ENCODE measurements at places on chromosomes 2 and 18.
A peak's percentile ranks its signal among the peaks of the same experiment; 100 is the strongest.

DNA sequence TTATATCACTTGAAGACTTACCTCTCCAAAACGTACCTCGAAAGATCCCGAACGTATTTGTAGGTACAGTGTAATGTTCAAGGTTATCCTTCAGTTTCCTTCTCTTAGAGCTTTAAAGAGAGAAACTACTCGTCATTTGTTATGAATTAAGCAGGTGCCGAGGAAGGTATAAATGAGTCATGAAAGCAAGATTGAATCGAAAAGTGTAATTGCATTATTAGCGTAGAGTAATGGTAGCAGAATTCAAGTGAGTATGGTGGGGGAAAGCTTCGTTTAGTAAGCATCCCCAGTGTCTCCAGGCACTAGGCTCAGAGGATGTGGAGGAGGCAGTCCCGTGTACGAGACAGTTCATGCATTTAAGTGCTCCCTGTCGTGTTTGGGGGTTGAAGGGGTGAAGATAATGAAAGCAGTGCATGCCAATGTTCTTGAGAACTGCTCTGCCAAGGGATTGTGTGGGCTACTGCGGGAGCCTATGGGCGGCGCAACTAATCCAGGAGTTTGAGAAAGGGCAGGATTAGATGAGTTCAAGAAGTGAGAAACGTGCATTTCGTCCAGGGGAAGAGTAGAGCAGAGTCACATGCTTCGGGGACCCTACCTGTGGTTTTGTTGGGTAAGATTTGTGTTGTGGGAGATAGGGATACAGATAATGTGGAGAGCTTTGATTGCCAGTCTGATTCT lies 858 bp downstream of the POLR1B start:
- DNase-seq: no peak

- DNase-seq: no peak
Observed at GRCh38 chr2:211760103-211760502, 778.5 kb downstream of the ERBB4 start.

DNA sequence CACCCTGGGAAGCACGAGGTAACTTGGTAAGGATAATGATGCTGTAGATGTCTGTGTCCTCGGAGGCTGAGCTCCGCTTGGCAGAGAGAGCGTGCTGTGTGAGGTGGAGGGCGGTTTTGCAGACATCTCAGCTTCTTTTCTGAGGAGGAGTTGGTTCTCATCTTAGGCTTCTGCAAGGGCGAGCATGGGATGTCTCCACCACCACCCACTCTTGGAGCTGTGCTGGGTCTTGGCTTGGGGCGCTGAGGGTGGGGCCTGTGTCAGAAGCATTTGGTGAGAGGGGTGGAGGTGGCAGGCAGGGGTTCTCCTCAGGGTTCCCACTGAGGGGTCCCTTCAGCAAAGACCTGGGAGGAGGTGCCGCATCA lies 9.2 kb downstream of the OXER1 start:
- DNase-seq: no peak

DNA sequence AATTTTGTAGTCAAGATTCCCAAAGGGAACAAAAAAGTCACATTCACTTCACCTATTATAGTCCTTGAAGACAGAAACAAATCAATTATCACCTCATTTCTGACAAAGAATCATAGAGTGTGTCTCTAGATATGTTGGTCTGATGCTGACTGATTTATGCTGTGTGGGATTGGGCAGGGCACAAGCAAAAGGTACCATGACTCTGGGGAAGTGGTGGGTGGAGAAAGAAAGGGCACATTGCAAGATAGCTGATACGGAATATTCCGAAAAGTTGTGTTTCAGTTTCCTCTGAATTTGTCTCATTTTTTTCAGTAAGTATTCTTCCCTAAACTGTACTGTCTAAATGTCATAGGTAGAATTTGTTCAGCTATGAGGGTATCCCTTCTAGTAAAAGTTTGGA lies 268.0 kb downstream of the MREG start:
- DNase-seq: no peak

DNA sequence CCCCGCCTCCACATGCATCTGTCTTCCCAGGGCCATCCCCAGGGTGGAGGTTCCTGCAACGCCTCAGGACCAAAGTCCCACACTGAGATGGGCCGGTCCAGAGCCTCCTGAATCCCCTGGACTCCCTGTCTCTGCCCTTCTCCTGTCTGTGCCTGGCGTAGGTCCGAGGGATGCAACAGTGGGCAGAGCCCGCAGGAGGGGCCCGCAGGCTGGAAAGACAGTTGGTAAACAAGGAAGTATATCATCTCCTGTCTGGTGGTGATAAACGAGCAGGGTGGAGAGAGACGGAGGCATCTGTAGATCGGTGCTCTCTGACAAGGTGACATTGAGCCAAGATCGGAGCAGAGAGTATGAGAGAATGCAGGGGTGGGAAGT lies 72.6 kb upstream of the RAB6C start:
- no peak for DNase-seq

DNA sequence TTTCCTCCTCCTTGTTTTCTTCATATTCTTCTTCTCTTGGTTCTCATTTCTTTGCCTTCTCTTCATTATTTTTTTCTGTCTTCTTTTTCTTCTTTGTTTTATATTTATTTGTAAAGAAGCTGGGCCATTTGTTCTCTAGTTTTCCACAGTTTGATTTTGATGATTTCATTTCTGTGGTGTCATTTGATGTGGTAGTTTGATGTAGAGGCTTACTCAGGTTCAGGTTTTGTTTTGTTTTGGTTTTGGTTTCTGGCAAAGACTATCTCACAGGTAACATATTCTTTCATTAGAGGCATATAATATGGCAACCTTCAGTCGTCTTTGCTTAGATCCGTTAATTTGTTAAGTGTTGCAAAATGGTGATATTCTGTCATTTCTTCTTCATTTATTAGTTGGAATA lies 75.3 kb downstream of the BABAM2 start:
- DNase-seq: no peak

- DNase-seq: no peak
Observed at GRCh38 chr2:725468-725867, 48.3 kb upstream of the TMEM18 start.

DNA sequence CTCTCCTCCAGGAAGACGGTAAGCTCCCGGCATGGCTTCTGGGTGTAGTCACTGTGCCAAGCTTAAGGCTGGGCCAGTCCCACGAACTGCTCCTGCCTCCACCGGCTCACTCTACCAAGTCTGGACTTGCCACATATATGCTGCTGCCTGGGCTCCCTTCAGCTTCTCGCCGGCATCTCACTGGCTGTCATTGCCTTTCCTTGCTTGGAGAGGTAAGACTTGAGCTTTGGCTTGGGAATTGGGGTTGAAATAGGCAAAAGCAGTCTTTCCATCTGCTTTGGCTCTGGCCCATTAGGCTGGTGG lies 481.0 kb downstream of the TGIF1 start:
- DNase-seq: no peak

- DNase-seq: no peak
Observed at GRCh38 chr18:79726721-79727120, 47.1 kb downstream of the CTDP1 start.

- no peak for DNase-seq
Observed at GRCh38 chr2:15354596-15355366, 206.4 kb downstream of the NBAS start.

DNA sequence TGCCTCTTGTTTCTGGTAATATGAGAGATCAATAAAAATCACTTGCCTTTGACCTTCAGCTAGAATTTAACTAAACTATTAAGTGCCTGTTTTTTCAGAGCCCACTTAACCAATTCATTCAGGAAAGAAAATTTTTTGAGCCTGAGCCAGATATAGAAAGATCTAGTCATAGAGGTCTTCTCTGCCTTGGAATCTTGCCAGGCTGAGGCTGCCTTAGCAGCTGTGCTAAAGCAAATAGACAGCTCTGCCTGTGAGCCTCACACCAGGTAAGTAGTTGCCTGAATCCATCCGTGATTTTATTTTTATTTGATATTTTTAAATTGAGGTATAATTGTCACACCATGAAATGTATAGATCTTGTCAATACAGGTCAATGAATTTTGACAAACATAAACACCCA lies 27.4 kb downstream of the EVX2 start:
- no peak for DNase-seq

- no peak for DNase-seq
Observed at GRCh38 chr18:46502444-46502843, 154.6 kb downstream of the LOXHD1 start.

DNA sequence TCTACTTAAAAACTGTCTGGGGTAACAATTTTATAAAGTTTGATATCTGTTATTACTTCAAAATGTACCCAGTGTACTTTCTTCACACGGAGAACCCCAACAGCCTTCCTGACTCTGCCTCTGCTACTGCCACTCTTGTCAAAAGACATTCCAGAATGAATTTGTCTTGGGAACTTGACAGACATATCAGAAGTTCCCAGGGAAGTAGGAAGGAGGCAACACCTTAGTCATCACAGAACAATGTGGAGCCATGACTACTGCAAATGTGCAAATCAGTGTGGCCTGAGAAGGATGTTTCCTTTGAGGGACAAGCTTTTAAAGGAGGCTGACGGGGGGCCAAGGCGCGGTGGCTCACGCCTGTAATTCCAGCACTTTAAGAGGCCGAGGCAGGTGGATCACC lies 133.8 kb upstream of the RNF152 start:
- no peak for DNase-seq

DNA sequence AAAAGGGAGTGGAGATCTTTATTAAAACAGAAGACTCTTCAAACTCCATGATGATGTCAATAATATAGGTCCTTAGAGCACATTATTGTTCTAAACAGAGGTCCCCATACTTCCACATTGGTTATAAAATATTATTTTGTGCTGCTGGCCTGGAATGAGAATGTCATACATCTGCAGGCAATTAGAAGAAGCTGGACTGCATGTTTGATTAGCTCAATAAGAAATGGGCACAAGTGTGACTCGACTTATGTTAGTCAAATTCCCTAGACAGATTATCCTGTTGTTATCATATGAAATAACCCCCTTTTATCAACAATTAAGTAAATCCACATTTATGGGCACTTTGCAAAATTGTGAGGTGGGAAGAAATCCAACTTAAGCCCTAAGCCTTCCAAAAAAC lies 8.8 kb downstream of the EFEMP1 start:
- no peak for DNase-seq

- DNase-seq: no peak
Observed at GRCh38 chr18:9321736-9322135, 12.8 kb upstream of the TWSG1 start.

- DNase-seq: peak; percentile 92
Observed at GRCh38 chr2:239267288-239267951, 133.4 kb downstream of the HDAC4 start.

DNA sequence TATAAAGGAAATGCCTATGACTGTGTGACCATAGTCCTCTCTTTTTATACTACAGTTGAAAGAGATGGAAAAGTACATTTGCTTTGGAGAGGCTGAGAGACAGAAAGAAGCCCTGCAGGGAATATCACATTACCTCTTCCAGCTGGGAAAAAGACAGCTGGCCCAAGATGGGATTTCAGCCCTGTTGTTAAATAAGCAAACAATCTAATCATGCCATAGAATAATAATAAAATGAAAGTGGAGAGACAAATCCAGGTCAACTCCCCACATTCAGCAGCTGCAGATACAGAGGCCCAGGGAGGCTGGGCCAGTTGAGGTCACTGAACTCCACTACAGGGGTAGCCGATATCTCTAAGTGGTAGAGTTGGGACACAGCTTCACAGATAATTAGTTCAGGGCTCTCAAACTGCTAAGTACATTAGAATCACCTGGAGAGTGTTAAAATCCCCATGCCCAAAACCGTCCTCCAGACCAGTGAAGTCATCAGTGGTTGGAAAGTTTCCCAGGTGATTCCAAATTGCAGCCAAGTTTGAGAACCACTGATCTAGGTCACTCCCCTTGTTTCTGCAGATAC lies 81.9 kb downstream of the MOGAT1 start:
- DNase-seq: no peak

- peak; percentile 38 for DNase-seq
Observed at GRCh38 chr2:9139491-9140443, 66.8 kb upstream of the ASAP2 start.

GRCh38 chr2:3674066-3674845 lies 16.3 kb downstream of the ALLC start:
- DNase-seq: no peak

DNA sequence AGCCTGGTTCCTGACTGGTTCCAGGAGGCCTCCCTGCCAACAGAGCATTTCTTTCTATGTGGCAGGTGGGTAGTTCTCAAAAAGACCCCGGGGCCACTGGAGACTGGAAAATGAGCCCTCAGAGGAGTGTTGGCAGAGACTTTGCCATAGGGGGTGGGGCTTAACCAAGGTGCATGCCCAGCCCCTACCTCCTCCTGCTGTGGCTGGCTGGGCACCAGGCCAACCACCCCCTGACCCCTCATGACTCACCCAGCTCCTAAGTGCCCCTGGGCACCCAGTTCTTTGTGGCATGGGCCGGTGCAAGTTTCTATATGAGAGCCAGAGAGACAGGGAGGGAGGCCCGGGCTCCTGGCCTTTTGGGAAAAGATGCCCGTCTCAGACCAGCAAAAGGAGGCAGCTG lies 98.2 kb upstream of the SMAD2 start:
- DNase-seq: no peak

GRCh38 chr2:32008805-32009515 lies 1.8 kb downstream of the MEMO1 start:
- DNase-seq: no peak

GRCh38 chr2:136334967-136335366 lies 217.0 kb upstream of the CXCR4 start:
- DNase-seq: no peak

All from CD4-positive, alpha-beta T cell treated with Interferon gamma for 1 hour (primary cell).